Retinal pigment epithelial cell (primary cell): ENCODE measurements at places on chromosomes 3 and 15.

DNA sequence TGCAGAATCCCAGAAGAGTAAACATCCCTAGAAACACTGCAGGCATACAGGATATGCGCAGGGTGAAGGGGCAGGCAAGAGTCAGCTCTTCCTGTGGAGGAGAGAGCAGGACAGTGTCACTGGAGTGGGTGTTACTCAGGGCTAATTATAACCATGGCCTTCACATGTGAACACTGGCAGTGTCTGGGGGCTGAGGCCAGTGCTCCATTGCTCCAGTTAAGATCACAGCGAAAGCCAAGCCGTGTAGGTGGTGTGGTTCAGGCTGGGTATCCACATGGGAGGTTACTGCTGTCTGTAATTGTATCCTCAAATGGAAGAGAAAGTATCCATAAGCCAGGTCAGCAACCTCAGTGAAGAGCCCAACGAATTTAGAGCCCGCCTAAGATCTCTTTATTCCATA is 84.6 kb downstream of the MESD start:
- no peak for DNase-seq

DNA sequence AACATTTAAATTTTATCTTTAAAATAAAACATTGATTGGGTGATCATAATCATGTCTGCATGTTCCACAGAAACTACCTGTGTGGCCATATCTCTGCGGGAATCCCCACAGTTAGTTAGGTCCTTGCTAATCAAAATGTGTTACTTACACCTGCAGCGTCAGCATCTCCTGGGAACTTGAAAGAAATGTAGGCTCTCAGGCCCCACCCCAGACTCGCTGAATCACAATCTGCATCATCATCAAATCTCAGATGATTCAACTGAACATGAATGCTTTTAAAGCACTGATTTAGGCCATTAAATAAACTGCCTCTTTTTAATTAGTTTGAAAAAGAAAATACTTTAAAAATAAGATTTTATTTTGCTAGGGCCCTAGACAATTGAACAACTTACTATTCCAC is 577.8 kb downstream of the PYDC2 start:
- DNase-seq: peak; percentile 54

DNA sequence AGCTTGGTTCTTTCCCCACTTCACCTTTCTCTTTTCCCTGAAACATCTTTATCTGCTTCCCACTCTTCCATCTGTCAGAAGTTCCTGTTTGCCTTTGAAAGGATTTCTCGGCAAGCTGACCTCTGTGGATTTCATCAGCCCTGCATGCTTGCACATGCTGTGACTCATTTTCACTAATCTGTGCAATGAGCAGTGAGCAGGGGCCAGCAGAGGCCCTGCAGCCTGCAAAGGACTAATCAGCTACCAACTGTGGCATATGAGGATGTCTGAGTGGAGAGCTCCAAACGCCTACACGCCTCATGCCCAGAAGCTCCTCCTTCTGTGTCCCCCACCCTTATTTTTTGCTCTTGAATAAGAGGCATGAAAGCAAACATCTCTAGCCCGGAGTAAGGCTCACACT is 333.0 kb upstream of the SEMA6D start:
- DNase-seq: peak; percentile 93

GRCh38 chr15:41490355-41490754 is 3.3 kb upstream of the ITPKA start:
- DNase-seq: peak; percentile 23

GRCh38 chr3:42756681-42757213 is 16.3 kb downstream of the CCDC13 start:
- DNase-seq: no peak

DNA sequence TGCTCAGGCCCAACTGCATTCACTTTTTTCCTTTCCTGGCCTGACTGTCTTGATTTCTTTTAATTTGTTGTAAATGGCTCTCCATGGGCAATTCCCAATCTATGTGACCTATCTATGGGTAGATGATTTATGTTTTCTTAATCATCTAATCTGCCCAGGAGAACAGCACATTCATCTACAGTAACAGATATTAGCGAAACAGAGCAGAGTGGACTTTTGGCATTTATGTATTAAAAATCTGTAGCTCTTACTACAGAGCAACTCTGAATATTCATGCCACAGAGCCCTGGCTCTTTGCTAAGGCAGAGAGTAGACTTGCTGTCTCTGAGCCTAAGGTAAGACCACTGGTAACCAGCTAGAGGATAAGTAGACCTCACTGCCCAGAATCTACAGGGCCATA is 674.9 kb upstream of the ADAMTS9 start:
- DNase-seq: no peak

GRCh38 chr3:45872569-45872968 is 13.8 kb upstream of the CCR9 start:
- no peak for DNase-seq
